Suppressor macrophage treated with lipopolysaccharide for 1 hour (primary cell): ENCODE measurements at places on chromosomes 2 and 18.

GRCh38 chr18:7488571-7488970 lies 78.5 kb upstream of the PTPRM start:
- DNase-seq, result no peak

DNA sequence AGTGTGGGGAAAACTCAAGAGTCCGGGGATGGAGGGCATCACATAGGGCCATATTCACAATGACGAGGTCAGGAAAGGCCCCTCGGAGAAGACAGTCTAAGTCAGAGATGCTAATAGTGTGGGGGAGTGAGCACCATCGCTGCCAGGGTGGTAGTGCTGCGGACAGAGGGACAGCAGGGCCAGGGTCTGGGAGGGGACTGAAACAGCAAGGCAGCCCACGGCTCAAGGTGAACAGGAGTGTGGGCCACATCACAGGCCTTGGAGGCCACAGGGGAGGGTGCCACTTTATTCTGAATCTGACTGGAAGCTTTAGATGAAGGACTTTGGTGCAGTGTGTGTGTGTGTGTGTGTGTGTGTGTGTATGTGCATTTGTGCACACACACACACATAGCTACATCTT lies 130.9 kb upstream of the GLI2 start:
- DNase-seq, result no peak

GRCh38 chr2:239626961-239627592 lies 226.3 kb upstream of the HDAC4 start:
- no peak for DNase-seq

GRCh38 chr2:27042159-27042661 lies 9.3 kb upstream of the AGBL5 start:
- DNase-seq, result no peak

DNA sequence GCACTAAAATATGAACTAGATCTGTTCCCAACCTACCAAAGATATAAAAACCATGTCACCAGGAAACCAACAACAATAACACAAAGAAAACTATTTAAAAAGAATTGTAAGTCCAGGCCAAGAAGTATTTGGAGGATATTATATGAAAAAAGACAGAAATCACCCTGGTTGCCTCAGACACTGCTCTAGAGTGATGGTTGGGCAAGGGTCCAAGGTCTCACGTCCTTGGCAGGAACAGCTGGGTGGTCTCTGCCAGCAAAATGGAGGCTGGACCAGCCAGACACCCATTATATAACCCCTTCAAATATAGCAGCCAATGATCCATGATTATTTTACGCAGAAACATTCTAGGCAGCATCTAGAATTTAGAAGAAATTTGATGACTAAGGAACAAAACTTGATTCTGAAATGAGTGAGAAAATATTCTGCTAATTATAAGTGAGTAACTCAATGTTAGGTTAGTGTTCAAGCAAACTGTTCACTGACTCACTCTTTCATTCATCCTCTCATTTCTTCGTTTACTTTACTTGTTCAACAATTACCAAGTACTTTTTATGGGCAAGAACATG lies 35.4 kb downstream of the MRPL35 start:
- DNase-seq, result no peak

- DNase-seq, result no peak
These were observed 113.6 kb downstream of the ALPK2 start for GRCh38 chr18:58515175-58515775.

DNA sequence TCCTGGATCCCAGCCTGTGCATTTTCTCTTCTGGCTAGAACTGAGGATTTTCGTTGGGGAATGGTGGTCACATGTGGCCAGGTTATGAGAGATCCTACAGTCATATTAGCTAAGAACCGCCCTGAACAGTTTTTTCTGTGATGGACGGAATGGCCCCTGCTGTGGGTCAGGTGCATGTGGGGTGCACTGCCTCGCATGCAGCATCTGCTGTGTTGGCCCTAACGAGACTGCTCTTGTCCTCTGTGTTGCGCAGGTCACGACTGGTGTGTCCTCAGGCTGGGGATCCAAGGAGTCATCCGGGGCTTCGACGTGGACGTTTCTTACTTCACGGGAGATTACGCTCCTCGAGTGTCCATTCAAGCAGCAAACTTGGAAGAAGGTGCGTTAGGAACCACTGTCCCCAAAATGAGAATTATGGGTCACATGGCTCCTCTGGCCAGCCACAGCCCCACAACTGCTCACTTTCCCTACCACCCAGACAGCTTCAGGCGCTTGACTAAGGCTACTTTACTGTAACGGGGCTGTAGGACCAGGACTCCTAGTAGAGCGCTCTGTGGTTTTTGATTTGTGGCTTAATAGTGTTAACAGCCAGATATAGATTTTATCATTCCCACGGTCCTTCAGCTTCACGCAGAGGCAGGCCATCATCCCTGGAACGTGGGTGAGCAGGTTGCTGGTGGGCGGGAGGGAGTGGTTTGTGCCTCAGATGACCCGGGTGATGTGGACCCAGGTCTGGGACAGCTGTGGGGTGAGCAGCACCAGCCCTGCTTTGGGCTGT lies 21.8 kb downstream of the ALLC start:
- no peak for DNase-seq

GRCh38 chr2:116724550-116724949 lies 1089.9 kb upstream of the DDX18 start:
- no peak for DNase-seq

- no peak for DNase-seq
These were observed 62.4 kb upstream of the OTOF start for GRCh38 chr2:26540306-26540705.

DNA sequence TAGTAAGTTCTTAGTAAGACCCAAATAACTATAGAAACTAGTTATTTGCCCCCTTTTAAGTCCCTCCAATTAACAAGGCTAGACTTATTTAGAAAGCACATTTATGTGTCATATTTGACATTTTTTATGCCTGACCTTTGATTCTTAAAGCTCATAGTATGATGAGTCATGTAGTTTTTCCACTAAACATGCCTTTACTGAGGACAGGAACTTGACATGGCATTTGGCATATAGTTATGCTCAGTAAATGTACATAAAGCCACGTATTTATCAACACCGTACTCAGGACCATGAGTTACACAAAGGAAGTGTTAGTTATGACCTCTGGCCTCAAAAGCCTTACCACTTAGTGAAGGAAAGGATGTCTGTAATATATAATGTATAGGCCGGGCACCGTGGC lies 78.9 kb downstream of the GNAL start:
- DNase-seq, result peak; percentile 12

- no peak for DNase-seq
These were observed 261.3 kb downstream of the CDH19 start for GRCh38 chr18:66342577-66342976.

DNA sequence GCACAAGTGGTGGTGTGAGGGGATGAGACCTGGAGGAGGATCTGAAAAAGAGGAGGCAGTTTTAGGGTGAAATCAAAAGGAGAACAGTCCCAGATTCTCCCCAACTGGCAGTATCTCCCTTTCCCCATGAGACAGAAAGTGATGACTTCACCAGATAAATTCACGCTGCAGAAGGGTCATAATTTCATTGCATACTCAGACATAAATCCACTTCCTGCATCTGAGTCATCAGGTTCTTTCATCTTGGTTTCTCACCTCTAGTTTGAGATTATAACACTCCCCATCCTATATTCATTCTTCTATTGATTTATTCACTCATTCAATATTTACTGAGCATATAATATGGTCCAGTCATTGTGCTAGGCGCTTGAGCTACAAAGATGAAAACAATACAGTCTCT lies 64.7 kb downstream of the CCDC148 start:
- peak; percentile 39 for DNase-seq

GRCh38 chr2:113973810-113974209 lies 83.9 kb downstream of the ACTR3 start:
- no peak for DNase-seq

- peak; percentile 1 for DNase-seq
These were observed 684.0 kb downstream of the DSC3 start for GRCh38 chr18:30358555-30358954.

GRCh38 chr18:31572368-31572767 lies 19.3 kb upstream of the TTR start:
- DNase-seq, result no peak
